ENCODE measurements at places on chromosomes 3 and 15.

GRCh38 chr3:117700573-117701360, 991.2 kb downstream of the TUSC7 start:
- no peak for DNase-seq

DNA sequence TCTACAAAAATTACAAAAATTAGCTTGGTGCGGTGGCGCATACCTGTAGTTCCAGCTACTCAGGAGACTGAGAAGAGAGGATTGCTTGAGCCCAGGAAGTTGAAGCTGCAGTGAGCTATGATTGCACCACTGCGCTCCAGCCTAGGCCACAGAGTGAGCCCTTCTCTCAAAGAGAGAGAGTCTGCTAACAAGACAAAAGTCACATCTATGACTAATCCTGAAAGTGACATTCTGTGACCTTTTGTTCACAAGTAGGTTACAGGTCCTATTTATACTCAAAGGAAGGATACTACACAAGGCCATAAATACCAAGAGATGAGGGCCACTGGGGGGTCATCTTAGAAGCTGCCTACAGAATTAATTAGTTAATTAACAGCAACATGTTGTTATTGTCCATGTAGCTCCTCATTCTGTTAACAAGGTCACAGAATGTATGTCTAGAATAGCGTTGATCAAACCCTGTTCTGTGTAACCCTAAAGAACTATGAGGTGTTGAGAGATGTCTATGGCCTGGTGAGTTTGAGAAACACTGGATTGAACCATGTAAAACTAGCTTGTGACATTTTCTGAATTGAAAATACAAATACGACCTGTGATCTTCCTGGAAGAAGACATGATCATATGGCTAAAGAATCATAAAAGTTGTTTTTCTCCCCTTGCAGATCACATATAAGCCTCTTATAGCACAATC, 97.0 kb downstream of the SAMMSON start:
- no peak for DNase-seq

DNA sequence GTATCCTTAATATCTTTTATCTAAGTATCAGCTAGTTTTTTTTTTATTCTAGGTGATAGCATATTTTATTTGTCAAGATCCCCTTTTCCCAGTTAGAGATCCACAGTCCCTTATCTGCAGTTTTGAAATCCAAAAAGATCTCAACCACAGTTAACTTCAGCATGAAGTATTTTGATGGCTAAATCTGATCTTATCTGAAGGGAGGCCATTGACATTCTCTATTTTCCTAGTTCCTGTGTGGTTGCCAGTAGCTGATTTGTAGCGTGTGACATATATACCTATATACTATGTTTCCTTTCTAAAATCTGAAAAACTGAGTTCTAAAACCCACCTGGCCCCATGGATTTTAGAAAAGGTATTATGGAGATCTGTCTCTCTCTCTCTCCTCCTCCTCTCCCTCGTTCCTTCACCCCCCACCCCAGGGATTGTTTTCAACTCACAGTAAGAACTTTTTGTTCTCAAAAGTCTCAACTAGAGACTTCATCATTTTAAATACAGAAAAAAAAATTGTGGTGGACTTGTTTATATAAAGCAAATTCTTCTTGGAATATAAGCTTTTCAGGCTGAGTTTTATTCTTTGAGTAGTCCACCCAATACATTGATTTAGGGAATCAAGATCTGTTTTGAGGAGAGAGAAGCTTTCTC, 12.3 kb downstream of the TCF12 start:
- DNase-seq: no peak

DNA sequence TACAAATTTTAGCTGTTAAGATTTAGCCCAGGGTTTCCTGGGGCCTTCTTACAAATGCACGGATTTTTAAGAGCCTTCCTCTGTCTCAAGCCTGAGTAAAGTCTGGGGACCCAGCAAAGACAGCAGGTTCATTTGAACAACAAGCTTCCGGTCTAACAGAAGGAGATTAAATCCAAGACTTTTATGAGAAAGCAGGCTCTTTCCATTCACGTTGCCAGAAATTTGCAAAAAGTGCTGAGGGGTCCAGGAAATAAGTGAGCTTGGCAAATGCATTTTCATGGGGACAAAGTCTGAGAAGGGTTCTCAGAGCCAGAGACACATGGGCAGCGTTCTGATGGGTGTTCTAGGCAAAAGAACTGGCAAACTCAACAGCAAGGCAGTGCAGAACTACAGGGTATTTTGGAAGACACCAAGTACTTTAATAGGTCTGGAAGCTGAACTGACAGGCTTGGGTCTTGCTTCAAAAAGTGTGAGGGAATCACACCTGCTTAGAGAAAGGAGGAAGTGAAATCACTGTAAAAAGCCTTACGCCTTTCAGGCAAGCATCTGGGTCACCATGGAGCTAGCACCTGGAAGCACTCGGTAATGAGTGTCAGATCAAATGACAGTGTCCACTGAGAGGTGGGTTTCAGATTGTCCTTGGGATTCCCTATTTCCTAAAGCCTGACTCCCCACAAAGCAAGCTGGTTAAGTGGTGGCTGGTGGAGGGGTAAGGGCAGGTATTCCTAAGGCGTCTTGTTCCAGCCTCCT, 115.8 kb upstream of the ARHGEF3 start:
- no peak for DNase-seq

GRCh38 chr3:116474032-116474780, 28.9 kb upstream of the LSAMP start:
- no peak for DNase-seq

GRCh38 chr3:193744822-193745684, 152.0 kb downstream of the OPA1 start:
- no peak for DNase-seq

GRCh38 chr3:169315996-169316395, 347.5 kb downstream of the MECOM start:
- DNase-seq: no peak

DNA sequence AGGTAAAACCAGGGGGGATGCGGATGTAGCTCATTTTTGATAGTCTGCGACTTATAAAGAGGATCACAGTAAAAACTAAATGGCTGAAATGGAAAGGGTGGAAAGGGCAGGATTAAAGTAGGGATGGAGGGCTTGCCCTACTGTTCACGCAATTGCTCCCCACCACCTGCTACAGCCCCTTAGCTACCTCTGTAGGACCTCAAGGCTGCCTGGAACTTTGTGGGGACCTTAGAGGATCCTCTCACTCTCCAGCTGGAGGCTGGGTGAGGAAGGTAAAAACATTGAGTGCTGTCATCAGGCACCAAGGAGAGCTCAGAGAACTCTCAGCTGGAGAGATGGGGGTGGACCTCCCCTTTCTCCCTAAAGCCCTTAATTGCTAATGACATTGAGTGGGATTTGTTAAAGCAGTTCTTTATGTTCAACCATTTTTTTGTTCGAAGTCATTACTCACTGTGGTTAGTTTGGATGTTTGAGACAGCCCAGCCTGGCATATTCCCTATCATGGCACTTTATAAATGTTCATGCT, 213.0 kb downstream of the CLSTN2 start:
- no peak for DNase-seq

- no peak for DNase-seq
Observed at GRCh38 chr3:139811331-139811730, 123.7 kb upstream of the CLSTN2 start.

DNA sequence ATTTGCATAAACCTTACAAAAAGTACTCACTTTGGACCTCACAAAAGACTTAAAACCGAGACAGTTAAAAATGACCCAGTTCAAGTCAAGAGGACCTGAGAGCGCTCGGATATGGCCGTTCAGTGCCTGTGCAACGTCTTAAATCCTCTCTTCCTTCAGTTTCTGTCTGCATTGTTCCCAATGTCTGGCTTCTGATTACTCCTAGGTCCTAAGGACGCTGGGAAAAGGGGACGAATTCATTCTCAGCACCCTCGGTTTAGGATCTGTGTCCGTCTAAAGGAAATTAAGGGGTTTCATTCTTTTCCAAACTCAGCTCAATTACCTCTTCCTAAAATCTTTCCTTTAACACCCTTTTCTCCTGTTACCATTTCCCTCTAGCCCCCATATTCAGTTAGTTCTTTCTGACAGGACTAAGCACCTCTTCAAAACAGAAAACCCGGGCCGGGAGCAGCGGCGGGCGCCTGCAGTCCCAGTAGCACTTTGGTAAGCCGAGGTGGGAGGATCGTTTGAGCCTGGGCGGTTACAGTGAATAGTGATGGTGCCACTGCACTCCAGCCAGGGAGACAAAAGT, 970 bp downstream of the DPPA4 start:
- DNase-seq: peak; percentile 29

DNA sequence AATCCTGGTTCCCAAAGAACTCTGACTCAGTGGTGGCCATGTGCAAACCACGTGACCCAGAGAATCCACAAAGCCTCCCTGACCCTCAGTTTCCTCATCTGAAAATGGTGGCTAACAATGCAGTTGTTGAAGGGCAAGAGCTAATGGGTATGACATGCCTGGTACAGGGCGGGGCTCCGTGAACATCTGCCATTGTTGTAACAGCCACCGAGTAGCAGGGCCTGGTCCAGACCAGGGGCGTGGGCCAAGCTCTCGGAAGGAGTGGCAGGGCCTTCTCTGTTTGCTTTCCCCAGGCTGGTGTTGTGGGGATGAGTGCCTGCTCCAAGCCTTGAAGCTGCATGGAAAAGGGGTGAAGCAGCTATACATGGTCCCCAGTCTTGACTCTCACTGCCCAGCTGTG, 13.4 kb downstream of the MAPKAPK3 start:
- DNase-seq: no peak

DNA sequence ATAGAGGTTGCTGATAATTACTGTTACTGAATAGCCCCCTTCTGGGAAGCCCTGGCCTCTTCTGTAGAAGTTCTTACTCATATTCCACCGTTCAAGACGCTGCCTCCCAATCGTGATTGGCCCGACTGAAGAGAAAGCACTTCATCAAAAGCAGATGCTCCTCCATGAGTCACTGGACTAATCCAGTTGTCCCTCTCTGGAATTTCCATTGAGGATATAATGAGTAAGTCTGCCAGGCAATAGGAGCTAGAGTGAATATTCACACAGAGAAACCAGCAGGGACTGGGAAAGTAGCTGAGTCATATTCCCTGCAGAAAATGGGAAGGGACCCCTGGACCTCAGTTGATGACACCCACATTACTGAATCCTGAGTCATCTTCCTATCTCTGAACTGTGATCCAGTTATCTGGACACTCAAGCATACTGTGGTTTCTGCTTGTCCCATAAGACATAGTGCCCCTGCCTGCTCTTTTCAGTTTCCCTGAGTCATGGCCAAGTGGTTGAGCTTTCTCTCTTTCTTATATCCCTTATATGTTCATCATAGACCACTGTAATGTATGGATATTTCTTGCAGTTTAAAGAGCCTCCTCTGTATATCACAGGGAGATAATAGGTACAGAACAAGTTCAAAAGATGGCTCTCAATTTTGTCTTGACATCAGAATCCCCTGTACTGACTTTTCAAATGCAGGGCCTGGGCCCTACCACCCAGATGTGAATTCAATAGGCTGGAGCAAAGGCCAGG, 151.2 kb upstream of the CDIN1 start:
- peak; percentile 99 for DNase-seq

- no peak for DNase-seq
Observed at GRCh38 chr15:25811481-25811906, 51.6 kb downstream of the ATP10A start.

DNA sequence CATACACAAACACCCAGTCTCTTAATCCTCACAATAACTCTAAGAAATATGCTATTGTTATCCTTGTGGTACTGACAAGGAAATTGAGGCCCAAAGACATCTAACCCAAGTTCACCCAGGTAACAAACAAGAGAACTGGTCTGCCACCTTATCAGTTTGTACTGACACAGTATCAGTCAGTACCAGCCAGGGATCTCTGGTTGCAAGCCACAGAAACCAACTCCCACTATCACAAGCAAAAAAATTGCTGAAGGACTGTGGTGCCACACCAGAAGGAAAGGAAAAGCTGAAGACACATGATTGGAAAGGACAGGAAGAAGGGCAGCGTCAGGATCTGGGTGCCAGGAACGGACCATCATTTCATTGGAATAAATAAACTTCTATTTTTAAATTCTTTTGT, 63.8 kb upstream of the GLCE start:
- no peak for DNase-seq

GRCh38 chr3:45751537-45752242, 44.6 kb downstream of the SLC6A20 start:
- no peak for DNase-seq

DNA sequence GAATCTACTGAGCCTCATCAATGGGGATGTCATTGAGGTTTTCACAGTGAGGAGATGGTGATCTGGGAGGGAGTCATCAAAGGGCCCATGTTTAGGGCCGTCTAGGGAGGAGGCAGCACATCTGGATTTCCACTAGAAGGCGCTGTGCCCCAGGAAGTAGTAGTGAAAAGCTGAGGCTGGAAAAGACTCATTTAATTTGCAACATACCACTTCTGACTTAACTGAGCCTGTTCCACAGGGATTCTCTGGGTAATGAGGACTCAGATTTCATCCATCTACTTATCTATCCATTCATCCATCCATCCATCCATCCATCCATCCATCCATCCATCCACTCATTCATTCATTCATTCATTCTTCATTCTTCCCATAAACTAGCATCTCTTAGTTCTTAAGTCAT, 17.4 kb upstream of the SHF start:
- peak; percentile 52 for DNase-seq

GRCh38 chr3:13852638-13853009, 27.2 kb downstream of the WNT7A start:
- no peak for DNase-seq

GRCh38 chr3:27927882-27928281, 205.8 kb upstream of the EOMES start:
- DNase-seq: no peak

DNA sequence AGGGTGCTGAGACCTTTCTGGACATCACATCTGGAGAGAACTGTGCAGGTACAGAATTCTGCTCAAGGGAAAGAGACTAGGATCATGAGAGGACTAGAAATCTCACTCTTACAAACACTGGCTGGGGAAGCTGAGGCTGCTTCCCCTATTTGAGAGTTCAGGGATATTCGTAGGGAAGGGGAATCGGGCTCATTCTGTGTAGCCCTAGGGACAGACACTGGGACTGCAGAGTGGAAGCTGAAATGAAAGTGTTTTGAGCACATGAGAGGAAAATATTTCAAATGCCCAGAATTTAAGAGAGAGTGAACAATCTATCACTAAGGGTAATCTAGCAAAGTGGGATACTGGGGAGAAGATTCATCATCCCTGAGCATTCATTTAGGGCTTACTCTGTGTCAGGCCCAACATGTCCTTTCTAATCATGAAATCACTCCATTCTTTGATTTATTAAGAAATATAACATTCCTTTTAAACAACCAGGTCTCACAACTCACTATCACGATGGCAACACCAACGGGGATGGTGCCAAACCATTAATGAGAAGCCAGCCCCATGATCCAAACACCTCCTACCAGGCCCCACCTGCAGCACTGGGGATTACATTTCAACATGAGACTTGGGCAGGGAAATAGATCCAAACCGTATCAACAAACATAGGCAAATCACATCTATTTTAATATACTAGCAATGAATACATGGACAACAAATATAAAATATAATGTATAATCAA, 63.0 kb downstream of the CPN2 start:
- no peak for DNase-seq

GRCh38 chr3:107657971-107658370, 135.2 kb downstream of the BBX start:
- peak; percentile 66 for DNase-seq

All from fibroblast of gingiva (primary cell).